Activated naive CD4-positive, alpha-beta T cell treated with anti-CD3 and anti-CD28 coated beads, Interleukin-2, amount 10 ng/mL, durations not matched to agents 7 days and 5 days (primary cell): ENCODE measurements at places on chromosomes 6 and 20.

DNA sequence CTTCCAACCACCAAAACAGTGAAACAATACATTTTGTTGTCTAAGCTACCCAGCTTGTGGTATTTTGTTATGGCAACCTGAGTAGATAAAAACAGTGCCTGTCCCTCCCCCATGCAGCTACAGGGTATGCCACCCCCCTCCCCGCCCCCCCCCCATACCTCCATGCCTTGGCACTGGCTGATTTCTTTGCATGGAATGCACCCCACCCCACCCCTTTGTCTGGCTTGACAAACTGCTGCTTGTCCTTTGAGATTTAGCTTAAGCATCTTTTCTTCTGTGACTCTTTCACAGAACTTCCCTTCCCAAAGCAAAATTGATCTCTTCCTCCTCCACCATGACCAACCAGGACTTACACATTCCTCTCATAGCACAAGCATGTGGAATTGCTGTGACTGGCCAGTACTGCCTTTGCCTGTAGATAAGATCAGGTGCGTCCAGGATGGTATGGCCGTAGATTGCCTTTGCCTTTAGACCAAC lies 64.6 kb upstream of the ADGRF1 start:
- DNase-seq = no peak

- DNase-seq = no peak
Measured at GRCh38 chr20:24580006-24580405, 110.6 kb downstream of the SYNDIG1 start.

DNA sequence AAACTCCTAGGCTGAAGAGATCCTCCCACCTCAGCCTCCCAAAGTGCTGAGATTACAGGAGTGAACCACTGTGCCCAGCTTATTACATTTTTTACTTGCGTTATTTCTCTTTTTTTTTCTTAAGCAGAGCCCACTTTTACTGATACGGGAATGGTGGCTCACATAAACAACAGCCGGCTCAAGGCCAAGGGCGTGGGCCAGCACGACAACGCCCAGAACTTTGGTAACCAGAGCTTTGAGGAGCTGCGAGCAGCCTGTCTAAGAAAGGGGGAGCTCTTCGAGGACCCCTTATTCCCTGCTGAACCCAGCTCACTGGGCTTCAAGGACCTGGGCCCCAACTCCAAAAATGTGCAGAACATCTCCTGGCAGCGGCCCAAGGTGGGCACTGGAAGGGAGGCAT lies 10.5 kb downstream of the CAPN11 start:
- DNase-seq = no peak

DNA sequence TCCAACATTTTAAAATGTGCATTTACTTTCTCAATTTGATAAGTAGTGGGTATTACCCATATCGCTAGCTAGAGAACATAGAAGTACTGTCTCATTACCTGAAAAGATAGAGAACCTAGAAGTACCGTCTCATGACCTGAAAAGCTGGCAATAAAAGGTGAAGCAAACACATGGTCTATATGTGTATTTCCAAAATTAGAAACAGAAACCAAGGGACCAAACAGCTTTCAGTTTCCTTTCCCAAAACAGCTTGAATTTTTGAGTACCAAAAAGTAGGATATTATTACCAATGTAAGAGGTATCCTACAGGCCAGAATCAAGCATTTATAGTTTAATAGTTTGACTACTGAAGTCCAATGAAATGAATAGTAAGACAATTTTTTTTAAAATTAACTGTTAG lies 77.2 kb downstream of the KIF13A start:
- no peak for DNase-seq

DNA sequence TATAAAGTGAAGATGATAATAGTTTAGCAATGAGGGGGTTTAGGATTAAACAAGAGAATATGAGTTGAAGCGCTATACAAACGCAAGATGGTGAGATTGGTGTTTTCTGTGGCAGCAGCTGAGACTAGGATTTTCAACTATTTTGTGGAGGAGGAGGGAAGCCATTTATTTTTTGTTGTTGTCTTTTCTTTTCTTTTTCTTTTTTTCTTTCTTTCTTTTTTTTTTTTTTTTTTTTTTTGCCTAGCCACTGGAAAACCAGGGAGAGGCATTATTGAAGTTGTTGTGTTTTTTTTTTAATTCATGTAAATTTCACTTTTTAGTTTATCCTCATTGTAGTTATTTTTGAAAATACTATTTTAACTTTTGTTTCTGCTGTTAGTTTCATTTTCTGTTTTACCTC lies 15.9 kb downstream of the PARD6B start:
- DNase-seq = no peak

GRCh38 chr6:28212510-28213212 lies 12.4 kb upstream of the ZSCAN9 start:
- no peak for DNase-seq

- no peak for DNase-seq
Measured at GRCh38 chr6:14259594-14260152, 142.1 kb downstream of the CD83 start.

DNA sequence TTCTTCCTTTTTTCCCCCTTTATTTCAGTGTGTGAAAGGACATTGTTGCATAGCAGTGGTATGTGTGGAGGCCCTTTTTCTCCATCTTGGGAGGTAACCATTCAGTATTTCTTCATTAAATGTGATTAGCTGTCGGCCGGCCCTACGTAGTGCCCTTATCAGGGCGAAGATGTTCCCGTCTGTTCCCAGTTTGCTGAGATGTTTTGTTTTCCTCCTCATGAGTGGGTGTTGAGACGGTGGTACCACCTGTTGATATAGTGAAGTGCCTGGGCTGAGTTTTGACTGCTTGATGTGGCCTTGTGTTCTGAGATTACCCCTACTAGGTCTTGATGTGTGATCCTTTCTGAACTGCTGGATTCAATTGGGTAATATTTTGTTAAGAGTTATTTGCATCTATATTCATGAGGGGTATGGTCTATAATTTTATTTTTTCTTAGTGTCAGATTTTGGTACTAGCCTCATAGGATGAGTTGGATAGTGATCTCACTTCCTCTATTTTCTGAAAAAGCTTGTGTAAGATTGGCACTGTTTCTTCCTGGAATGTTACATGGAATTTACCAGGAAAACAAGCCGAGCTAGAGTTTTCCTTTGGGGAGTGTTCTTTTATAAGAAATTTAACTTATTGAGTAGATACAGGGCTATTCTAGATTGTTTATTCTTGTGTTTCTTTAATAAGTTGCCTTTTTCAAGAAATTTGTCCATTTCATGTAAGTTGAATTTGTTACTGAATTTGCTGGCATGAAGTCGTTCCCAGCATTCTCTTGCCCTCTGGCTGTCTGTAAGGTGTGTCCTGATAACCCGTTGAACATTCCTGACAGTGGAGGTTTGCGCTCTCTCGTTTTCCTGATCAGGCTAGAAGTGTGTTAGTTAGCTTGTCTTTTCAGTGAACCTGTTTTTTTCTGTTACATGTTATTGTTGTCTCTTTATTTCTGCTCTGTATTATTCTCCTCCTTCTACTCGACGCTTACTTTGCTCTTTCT lies 4.3 kb downstream of the MTG2 start:
- DNase-seq = no peak
